ENCODE measurements at places on chromosomes 6 and 20.

DNA sequence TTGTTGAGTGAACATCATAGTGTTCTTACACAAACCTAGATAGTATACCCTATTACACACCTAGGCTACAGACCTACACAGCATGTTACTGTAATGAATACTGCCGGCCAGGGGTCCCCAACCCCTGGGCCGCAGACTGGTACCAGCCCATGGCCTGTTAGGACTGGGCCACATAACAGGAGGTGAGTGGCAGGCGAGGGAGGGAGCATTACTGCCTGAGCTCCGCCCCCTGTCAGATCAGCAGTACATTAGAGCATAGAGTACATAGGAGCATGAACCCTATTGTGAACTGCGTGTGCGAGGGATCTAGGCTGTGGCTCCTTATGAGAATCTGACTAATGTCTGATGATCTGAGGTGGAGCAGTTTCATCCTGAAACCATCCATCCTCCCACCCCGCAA lies 126.3 kb downstream of the PRND start:
- DNase-seq: no peak

DNA sequence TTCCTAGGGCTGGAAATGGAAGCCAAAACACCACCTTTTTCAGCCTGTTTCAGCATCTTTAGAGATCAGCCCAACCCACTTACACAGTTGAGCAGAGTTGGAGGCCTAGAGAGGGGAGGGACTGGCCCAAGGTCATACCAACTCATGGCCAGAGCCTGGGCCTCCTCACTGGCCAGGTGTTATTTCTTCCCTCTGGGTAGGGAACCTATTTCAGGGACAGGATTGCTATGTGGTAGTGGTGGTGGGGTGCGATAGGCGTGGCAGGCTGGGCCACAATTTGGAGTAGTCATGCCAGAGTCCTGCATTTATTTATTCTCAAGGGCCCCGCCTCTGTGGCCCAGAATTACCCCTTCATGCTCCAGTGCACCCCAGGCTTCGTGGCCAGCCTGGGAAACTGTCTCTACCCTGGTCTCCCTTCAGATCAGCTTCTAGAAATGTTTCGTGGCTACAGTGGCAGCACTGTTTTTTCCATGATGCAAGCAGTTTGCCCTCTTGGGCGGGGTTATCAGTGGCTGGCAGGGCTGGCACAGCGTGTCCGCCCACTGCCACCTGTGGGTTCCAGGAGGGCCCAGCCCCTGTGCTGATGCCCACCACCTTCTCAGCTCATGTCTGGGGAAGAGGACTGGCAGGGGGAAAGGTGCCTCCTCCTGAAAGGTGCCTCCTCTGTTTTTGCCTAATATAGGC lies 6.2 kb downstream of the VEGFA start:
- DNase-seq: no peak

GRCh38 chr6:42367353-42368011 lies 84.2 kb downstream of the TRERF1 start:
- no peak for DNase-seq

DNA sequence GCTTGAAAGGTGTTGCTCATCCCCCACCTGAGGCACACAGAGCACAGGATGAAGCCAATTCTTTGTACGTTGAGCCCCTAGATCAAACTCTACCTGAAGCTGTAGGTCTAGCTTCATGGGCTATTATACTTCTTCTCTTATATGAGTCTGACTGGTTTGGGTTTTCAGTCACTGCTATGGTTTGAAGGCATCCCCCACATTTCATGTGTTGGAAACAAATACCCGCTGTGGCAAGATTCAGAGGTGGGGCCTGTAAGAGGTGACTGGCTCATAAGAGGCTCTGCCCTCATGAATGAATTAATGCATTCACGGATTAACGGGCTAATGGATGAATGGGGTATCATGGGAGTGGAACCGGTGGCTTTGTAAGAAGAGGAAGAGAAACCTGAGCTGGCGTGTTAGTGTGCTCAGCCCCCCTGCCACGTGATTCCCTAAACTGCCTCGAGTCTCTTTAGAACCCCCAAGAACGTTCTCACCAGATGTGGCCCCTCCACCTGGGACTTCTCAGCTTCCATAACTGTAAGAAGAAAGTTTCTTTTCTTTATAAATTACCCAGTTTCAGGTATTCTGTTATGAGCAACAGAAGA lies 39.2 kb downstream of the PREX1 start:
- DNase-seq: no peak

GRCh38 chr6:167523426-167523825 lies 198.5 kb downstream of the TTLL2 start:
- DNase-seq: no peak

DNA sequence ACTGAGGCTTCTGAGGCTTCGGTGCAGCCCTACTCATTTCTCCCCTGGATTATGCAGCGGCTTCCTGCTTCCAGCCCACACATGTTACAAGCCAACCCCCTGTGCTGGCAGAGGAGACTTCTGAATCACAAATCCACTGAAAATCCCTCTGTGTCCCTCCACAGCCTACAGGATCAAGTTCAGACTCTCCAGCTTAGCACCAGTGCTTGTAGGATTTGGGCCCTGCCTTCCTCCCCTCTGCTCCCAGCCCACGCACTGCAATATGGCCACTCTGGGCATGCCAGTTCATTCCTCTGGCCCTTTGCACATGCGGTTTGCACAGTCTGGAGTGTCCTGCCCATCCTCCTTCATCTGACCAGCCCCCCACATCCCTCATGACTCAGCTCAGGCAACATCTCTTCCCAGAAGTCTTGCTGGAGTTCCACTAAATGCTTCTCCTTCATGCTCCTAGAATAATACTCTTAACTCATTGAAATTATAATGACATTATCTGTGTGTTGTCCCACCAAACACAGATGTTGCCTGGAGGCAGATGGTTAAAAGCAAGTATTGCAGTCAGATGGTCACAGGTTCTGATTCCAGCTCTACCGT lies 15.9 kb upstream of the MDGA1 start:
- DNase-seq: no peak

DNA sequence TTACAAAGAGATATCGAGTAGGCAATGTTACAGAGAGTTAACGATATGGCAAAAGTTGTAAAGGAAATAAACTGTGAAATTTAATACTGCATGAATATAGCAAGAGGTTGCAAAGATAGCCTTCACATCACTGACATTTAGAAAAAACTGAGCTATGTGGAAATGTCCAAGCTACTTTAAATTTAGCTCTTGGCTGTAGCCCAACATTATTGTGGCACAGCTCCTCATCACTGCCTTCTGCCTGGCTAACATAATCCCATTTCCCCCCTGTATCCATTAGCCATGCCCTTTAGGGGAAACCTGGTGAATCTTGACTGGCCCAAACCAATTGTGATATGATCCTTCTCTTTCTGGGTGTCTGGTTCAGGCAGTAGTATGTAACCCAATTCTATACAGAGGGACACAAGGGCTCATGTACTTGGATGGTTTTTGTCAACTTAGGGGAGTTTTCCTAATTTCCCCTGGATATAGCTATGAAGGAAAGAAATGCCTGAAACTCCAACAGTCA lies 115.4 kb downstream of the PFDN4 start:
- no peak for DNase-seq

DNA sequence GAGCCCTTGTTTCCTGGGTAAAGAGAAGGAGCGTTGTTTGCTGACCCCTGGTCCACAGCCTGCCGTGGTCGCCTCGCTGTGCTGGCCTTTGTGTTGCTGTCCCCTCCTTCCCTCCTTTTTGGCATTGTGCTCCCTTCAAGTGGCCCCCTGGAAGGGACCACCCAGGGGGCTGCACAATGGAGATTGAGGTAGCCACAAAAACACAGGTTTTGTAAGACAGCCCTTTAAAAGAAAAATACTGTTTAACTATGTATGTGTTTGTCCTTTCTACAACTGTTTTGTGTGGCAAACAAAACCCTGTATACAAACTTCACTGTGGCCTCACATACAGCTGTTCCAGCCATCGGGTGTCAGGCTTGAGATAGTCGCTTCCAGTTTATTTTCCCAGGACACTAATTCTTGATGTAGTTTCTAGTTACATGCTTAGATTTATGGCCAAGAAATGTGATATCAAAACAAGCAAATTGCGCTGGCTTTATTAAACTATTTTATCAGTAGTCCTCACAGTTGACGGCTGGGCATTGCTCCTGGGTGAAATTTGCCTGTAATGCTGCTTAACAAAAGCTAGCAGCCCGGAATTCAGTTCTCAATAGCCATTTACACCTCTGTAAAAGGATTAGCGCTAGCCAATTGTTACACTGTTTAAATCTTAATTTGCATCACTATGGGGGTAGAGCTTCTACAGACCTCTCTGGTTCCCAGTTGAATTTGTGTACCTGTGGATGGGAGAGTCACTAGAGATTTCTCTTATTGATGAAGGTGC lies 64.1 kb downstream of the KIZ start:
- DNase-seq: no peak
